Coronary artery (tissue), 2 donors: ENCODE measurements at places on chromosomes 6 and 20.
A peak's percentile ranks its signal among the peaks of the same experiment; 100 is the strongest.

DNA sequence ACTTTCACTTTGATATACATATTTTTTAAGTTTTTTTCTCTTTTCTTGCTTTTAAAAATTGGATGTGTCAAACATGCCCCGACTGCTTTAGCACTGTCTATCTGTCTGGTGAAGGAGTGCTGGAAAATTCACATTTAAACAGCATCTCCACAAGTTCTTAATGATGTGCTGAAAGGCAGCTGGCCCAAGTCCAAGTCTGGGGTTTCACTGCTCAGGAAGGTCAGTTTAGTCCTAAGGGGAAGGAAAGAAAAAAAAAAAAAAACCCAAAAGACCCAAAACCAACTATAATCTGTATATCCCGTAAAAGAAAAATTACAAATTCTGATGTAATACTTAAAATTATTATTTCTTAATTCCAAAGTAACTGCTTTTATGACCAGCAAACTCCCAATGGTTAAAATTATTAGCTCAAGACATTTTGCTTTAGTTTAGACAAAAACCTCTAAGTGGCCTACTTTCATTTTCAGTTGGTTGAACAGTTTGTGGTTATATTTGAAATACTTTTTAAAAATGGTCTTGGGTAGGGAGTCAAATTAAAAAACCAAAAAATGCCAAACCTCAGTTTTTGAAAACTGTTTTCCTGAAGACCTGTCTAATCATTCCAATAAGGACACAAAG is 79.5 kb upstream of the PREP start:
- DNase-seq: no peak

- DNase-seq: no peak
Measured at GRCh38 chr20:21534453-21534852, 20.6 kb upstream of the NKX2-2 start.

GRCh38 chr20:59421089-59421488 is 120.7 kb downstream of the EDN3 start:
- no peak for DNase-seq

GRCh38 chr6:25875926-25876602 is 2.0 kb upstream of the SLC17A3 start:
- no peak for DNase-seq

GRCh38 chr6:136209496-136209895 is 40.6 kb downstream of the MTFR2 start:
- no peak for DNase-seq

GRCh38 chr6:20605581-20605980 is 71.3 kb downstream of the CDKAL1 start:
- DNase-seq: no peak

DNA sequence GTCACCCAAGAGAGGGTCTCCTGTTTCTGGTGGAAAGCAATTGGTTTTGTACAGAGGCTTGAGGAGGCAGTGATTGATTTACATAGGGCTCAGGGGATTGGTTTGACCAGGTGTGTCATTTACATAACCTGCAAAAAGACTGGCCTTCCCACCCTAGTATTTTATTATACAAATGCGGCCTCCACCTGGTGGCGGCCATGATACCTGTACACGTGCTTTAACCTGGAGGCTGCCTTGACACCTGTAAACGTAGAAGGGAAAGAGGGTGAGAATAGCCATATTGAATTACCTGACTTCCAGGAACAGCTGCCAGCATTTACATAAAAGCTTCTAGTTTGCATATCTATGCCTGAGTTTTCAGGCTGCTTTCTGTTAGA is 48.7 kb downstream of the HLA-DPB1 start:
- no peak for DNase-seq

GRCh38 chr20:50312682-50313521 is 122.3 kb downstream of the CEBPB start:
- DNase-seq: peak; percentile 96

GRCh38 chr6:166419717-166420116 is 37.0 kb upstream of the MPC1 start:
- no peak for DNase-seq

- DNase-seq: no peak
Measured at GRCh38 chr6:157187182-157188083, 135.9 kb downstream of the TMEM242 start.

DNA sequence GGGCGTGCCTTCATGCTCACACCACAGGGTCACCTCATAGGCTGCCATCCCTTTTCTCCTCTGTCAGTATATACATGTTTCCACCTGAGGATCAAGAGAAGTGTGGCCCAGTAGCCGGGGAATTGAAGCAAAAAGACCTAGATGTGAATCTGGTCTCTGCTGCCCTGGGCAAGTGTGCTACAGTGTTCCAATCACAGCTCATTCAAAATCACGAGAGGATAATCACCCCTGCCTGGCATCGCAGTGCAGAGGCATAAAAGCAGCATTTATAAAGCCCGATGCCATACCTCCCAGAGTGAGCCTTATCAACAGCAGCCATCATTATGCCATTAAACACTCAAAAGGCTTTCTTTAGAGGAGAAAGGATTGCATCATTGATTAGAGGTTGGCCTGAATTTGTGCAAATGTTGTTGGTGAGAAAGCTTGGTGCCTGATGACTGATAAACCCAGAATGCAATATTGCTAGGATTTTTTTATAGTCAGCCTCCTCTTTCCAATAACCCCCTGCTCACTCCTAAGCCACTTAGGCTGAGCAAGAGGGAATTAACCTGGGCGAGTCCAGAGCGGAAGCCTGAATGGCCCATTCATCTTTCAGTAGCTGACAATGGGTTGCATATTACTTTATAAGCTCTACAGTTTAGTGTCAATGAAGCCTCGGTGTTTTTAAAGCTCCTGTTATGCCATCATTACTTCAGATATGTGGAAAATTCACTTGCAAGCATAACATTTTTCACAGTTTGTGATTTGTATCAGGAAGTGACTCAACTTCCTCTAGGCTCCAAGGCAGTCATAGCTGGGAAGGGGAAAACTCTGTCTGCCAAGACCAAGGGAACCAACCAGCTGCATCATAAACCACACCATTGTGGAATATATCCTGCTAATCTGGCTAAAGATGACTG is 92.5 kb upstream of the NXT1 start:
- peak; percentile 63 for DNase-seq

DNA sequence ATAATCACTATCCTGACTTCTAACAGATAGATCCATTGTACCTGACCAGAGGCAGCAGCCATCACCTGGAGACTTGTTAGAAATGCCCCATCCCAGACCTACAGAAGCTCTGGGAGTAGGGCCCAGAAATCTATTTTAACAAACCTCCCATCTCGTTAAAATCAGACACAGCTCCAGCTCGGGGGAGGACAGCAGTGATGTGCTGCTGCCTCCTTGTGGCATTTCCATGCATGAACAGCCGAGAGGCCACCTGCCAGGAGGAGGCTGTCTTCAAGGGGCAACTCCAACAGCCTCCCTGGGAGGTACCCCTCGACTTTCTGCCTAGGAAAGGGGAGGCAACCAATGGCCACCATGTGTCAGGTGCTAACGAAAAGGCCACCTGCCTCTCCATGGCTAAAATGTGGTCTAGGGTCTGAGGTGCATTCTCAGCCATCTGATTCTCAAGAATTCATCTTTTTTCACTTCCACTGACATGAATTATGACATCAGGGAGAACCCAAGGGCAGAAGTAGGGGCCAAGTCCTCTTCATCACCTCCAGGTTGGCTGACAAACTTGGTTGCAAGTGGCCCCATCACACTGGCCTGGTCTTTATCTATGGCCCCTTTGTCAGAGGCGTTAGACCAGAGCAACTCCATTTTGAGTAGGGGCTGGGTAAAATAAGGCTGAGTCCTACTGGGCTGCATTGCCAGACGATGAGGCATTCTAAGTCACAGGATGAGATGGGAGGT is 12.2 kb upstream of the KCNK15 start:
- peak; percentile 87 for DNase-seq

DNA sequence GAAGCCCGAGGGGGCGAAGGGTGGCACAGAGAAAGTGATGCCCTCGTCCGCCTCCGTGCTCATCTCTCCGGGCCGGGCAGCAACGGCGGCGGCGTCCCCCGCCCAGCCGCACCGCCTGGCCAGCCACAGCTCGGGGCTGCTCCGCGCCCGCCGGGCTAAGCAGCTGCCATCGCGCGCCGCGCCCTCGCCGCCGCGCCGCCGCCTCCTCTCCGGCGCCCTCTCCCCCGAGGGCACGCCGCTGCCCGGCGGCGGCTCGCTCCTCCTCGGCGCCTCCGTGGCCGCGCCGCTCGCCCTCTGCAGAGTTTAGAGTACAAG is 225 bp downstream of the MAP3K5 start:
- peak; percentile 78 for DNase-seq

GRCh38 chr6:12410946-12411345 is 120.8 kb downstream of the EDN1 start:
- no peak for DNase-seq

GRCh38 chr6:127415096-127415495 is 44.1 kb downstream of the KIAA0408 start:
- DNase-seq: no peak

- DNase-seq: no peak
Measured at GRCh38 chr6:163804991-163805390, 390.5 kb downstream of the QKI start.

DNA sequence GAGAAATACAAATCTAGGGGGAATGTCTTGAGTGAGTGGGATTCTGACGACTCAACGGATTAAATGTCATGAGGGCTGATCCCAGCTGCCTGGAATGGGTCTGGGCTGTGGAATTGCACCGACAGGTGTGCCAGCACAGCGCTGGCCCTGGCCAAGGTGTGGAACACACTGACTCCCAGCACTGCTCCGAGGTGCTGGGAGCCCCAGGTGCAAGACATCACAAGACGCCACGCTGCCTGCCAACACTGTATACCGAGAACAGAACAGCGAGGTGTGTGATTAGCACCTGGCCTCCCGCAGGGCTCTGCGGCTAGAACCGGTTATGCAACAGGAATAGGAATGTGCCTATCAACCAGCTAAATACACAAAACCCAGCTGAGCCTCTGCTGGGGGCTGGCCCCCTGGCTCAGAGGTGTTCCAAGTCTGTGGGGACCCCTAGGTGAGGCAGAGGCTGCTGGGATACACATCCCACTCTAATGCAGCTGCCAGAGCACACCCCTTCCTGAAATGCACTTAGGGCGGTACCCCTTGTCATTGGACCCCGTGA is 24.8 kb upstream of the APMAP start:
- DNase-seq: no peak

DNA sequence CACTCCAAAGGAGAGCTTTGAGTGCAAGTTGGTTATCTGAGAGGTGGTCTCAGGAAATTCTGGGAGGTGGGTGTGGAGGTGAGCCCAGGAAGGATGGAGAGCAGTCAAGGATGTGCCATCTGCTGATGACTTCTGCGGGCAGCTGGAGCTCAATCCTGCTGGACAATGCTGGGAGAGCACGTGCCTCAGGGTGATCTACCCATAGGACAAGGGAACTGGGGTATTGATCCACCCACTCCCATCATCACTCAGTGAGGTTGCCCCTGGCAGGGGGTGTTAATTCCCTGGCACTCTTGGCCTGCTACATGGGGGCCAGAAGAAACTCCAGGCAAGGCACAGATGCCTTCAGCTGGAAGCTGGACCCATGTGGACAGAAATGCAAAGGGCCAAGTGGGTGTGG is 7.1 kb upstream of the ZBP1 start:
- peak; percentile 47 for DNase-seq

DNA sequence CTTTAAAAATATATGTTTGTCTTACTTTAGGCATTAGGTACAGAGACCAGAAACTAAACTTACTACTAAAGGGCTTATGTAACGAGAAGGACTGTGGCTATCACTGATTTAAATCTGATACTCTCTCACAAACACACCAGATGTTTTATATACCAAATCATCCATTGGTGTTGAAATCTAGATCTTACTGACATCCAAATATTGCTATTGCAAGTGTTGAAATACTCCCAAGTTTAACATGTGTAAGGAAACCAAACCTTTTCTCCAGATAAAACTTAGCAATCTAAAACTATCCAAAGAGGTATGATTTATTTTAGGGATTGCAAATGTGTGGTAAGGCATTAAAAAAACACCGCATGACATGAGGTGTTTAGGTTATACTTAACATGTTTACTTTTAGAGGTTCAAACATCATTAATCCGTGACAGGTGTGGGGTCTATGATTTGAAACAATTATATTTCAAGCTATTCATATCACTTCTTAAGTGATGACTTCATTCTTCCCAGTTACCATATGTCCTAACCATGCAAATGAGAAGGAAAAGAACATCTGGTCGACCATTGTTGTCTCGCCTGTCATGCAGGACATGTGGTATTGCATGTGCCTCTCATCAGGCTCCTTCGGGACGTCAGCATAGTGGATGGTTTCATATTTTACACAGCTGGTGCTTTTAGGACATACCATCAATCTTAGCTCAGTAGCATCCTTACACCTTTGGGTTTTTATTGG is 168.3 kb upstream of the SPACA1 start:
- no peak for DNase-seq

DNA sequence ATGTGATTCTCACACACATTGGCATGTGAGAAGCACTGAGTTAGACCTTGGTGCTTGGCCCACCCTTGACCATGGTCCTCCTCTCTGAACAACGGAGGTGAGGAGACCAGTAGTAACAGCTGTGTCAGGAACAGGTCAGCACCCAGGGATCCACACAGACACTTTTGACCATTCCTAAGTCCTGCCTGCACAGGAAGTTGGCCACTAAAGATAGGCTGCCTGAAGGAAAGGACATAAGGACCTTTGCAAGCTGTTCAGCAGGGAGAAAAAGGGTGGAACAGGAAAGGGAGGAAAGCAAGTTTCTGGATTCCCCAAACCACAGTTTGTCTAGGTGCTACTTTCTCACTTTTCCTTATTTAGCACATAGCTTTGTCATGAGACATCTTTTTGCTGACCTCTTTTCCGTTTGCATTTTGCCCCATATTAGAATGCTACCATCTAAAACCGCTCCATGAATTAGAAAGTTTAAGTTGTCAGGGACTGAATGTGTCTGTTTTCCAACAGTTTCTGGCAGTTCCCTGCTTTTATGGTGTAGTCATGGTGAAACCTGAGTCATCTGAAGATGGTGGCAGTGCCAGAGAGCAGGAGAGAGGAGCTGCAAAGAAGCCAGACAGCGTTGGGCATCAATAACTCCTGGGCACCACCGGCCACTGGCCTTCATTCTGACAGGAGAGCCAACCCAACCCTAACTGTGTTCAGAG is 1.1 kb upstream of the CD109 start:
- DNase-seq: no peak
